ENCODE measurements at places on chromosomes 12 and 14. TPM values are rescaled to one million over a fixed set of nuclear protein-coding genes. Genes with fewer than 3 reads are reported as not detected.

Gene ZNF10
- 5.2 TPM for total RNA-seq

DNA sequence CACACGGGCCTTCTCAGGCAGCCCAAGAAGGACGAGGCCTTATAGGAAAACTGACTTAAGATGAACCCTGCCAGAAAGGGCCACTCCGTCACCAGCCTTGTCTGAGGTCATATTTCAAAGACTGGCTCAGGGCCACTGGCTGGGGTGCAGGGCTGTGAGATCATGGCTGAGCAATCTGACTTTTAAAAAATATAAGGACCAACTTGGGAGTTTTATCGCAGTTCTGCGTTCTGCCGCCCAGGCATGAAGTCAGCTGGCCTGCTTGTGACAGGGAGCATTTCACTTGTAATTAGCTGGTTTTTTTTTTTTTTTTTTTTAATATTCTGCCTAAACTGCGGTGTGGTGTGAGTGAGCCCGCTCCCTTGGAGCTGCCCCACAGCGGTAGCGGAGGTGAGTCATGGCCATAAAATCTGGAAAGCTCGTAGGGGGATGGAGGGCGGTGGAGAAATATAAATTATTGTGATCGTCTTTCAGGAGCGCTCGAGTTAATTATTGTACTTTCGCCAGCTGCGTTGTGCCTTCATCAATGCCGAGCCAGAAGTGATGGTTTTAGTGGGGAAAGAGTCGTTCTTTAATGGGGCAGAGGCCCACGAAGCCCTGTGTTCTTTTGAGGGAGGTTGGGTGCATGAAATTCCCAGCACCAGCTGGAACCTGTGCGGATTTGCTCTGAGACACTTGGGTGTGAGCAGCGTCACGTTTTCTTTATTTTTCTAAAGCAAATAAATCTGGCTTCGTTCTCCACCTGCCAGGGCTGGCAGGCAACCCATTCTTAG, 231.9 kb downstream of the C12orf75 start:
- peak; percentile 64 for DNase-seq

DNA sequence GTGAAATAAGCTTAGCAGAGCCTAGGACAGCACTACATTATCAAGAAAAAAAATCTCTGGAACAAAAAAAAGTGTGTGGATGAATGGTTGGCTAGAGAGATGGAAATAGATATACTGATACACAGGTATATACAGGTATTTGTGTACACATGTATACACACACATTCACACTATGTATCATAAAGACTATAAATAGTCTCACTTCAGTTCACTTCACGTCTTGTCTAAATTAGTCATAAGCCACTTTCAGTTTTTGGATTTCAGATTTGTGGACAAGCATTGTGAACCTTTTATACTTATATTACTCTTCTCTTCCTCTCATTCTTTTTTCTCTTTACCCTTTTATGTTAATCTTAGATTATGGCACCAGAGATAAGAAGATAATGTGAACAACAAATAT, 41.8 kb upstream of the SLC6A15 start:
- no peak for DNase-seq

- DNase-seq, result peak; percentile 48
Observed at GRCh38 chr14:32078023-32078857, 1.1 kb downstream of the ARHGAP5 start.

- no peak for DNase-seq
Observed at GRCh38 chr14:55451950-55452349, 11.5 kb upstream of the TBPL2 start.

DNA sequence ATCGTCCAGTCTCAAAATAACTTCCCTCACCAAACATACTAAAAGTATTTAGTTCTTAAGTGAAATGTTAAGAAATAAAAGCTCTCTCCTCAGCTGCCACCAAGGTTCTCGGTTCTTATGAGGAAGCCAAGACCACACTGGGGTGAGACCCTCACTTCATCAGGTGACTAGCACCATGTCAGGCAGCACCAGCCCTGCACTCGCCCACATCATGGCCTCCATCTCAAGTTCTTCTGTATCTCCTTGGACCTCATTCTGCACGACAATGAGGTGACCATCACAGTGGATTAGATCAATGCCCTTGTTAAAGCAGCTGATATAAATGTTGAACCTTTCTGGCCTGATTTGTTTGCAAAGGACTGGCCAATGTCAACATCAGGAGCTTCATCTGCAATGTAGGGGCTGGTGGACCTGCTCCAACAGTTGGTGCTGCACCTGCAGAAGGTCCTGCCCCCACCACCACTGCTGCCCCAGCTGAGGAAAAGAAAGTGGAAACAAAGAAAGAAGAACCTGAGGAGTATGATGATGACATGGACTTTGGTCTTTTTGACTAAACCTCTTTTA, 12.4 kb downstream of the SEC23A start:
- DNase-seq, result no peak

Gene IL22
- total RNA-seq, result not detected

Gene GDF3
- not detected for total RNA-seq

Gene RASSF8
- total RNA-seq, result 26.7 TPM

Gene SMIM10L1
- 13.6 TPM for total RNA-seq

Gene ZC2HC1C
- total RNA-seq, result 11.3 TPM

Gene REM2
- not detected for total RNA-seq

Gene KLRC3
- not detected for total RNA-seq

Gene UNG
- 24.8 TPM for total RNA-seq

Gene NYNRIN
- 8.8 TPM for total RNA-seq
